ENCODE measurements at places on chromosomes 4 and X. TPM values are rescaled to one million over a fixed set of nuclear protein-coding genes. Genes with fewer than 3 reads are reported as not detected.
A peak's percentile ranks its signal among the peaks of the same experiment; 100 is the strongest.

DNA sequence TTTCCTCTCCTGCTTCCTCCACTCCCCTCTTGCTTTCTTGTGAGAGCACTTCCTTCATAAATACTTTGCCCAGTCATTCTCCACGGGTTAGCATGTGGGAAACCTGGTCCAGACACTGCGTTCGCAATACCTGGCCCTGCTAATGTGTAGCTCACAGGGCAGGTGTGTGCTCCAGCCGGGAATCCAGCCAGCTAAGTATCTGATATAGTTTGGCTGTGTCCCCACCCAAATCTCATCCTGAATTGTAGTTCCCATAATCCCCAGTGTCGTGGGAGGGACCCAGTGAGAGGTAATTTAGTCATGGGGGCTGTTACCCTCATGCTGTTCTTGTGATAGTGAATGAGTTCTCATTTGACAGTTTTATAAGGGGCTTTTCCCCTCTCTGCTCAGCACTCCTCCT is 32.2 kb upstream of the STX18 start:
- no peak for DNase-seq

EDNRA gene
- polyA plus RNA-seq = 0.48 TPM

DNA sequence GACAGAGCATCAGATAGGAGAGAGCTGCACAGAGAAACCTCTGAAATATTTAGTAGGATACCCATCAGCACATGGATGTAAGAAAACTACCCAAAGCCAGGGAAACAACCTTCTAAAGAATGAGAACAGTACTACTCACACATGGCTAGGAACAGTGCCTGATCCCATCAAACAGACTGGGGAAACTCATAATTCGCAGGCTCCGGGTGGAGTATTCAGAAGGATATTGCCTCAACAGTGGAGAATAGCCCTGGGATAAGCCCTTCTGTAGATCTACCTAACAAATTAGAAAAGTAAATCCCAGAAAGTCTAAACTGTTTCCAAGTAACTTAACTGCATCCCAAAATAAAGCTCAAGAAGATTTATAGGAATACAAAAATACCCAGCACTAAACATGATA is 17.8 kb downstream of the RCHY1 start:
- DNase-seq = no peak

GAGE13 gene
- not detected for polyA plus RNA-seq

GRCh38 chr4:101956068-101956825 is 165.7 kb downstream of the BANK1 start:
- no peak for DNase-seq

RNF128 gene
- 0.16 TPM for polyA plus RNA-seq

STAG2 gene
- 25.7 TPM for polyA plus RNA-seq

GRCh38 chr4:93368968-93369367 is 459.6 kb upstream of the ATOH1 start:
- no peak for DNase-seq

ATP10D gene
- 30.7 TPM for polyA plus RNA-seq

NDP gene
- 0.42 TPM for polyA plus RNA-seq

- peak; percentile 57 for DNase-seq
Measured at GRCh38 chr4:137378821-137379220, 153.5 kb downstream of the PCDH18 start.

DNA sequence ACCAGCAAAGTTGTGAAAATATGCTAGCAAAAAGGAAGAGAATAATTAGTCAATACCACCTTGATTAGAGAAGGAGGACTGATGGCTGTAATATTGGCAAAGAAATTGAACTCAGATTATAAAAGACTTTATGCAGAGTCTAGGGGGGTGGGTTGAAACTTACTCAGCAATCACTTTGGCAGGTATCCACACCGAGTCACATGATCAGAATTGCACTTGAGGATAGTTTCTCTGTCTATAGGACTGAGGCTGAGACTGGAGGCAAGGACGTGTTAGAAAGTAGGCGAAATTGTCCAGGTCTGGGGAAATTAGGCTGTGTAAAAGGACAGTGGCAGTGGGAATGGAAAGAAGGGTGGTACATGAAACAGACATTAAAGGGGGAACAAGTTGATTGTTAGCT is 284.4 kb downstream of the ARHGAP24 start:
- DNase-seq = no peak

- DNase-seq = peak; percentile 78
Measured at GRCh38 chr4:52051213-52051614, at the start of gene SPATA18. Gene SPATA18, plus strand, starts transcription at chr4:52051304. Its CDS starts 401 bp downstream, at chr4:52051705.

APLN gene
- 1.1 TPM for polyA plus RNA-seq

- peak; percentile 18 for DNase-seq
Measured at GRCh38 chr4:57154191-57154590, 44.0 kb upstream of the IGFBP7 start.

All from GM23248 (cell line).